GM03348 (cell line): ENCODE measurements at places on chromosomes 7 and 10.
A peak's percentile ranks its signal among the peaks of the same experiment; 100 is the strongest.

DNA sequence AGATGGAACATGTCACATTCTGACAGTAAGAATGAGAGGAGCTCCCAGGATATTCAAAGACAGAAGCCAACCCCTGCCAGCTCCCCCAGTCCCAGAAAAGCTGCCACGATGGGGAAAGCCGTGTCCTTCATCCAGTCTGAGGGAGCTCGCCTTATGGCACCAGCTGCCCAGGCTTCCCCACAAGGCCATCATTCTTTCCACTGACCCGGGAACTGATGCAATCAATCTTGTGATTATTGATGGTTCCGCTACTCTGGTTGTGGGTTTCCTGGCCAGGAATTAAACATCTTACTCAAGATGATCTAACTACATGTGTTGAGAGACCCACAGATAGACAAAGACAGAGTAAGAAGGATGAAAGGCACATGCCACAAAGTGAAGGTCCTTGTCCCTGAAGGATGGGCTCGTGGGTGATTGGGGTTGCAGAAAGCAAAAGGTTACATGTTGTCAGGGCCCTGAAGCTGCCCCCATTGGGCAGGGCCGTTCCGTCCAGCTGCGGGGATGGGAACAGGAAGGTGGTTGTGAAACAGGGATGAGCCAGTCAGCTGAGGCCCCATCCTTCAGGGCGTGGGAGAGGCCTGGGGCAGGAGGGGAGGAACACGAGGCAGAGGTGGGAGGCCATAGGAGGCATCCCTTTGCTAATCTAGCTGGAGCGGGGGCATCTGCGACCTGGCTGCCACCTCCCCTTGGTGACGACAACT, 127.6 kb downstream of the OAT start:
- no peak for DNase-seq

- no peak for DNase-seq
Observed at GRCh38 chr10:132136097-132136521, 50.6 kb upstream of the DPYSL4 start.

GRCh38 chr10:69750011-69750373, 51.7 kb upstream of the COL13A1 start:
- DNase-seq: no peak

DNA sequence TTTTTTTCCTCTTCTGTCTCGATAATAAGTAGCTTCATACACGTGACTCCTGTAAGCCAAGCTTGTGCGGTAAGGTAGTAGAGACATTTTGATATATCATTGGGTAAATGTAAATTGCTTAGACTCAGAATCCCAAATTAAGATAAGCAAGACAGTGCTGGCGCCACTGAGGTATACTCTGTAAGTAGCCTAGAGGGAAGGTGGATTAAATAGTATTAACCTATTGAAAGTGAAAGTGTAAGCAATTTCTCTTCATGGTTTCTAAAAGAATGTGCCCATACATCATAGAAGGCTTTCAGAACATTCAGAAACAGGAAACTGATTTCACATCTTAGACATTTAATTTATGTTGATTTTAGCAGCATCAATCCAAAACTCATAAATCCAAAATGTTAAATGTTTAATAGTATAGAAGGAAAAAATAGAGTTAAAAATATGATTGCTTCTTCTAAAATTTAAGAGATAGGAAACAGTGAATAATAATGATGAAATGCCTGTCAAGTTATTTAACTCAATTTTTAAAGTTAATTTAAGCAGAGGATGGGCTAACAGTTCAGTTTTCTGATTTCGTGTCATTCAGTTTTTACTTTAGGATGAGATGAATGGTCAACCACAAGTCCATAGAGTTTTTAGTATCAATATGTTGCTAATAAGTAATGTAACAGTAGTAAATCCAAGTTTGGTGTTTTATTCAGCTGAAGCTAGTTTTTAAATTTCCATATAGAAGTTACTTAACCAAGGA, 36.8 kb downstream of the LRRC72 start:
- no peak for DNase-seq

DNA sequence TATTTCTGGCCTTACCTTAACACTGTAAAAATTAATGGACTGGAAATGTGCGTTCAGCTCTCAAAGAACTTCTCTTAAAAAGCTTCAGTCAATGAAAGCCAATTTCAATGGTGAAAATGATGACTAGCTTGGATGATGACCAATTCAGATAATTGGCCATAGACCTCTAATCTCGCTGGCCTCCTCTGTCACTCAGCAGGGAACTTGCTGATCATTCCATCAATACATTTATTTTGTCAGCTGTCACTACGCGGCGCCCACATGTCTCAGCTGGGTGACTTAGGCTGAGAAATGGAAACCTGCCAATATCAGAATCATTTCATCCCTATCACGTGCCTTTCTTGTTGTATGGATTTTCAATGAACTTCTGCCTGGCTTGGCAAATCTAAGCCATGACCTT, 673.0 kb upstream of the AUTS2 start:
- DNase-seq: no peak

DNA sequence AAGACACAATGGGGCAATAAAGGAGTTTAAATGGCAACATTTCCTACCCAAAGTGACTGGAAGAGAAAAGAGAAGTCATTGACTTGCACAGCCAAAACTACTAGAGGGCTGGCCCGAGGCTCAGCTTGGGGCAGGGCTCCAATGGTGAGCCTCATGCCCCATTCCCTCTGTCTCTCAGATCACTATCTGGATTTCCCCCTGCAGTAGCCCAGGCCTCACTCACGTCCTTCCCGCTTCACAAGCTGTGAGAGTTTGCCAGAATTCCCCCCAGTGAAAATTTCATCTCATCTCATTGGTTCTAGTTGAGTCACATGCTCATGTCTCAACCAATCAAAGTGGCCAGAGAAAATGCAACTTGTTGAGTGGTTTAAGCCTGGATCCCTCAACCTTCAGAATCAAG, 181.3 kb downstream of the WDR11 start:
- DNase-seq: no peak

DNA sequence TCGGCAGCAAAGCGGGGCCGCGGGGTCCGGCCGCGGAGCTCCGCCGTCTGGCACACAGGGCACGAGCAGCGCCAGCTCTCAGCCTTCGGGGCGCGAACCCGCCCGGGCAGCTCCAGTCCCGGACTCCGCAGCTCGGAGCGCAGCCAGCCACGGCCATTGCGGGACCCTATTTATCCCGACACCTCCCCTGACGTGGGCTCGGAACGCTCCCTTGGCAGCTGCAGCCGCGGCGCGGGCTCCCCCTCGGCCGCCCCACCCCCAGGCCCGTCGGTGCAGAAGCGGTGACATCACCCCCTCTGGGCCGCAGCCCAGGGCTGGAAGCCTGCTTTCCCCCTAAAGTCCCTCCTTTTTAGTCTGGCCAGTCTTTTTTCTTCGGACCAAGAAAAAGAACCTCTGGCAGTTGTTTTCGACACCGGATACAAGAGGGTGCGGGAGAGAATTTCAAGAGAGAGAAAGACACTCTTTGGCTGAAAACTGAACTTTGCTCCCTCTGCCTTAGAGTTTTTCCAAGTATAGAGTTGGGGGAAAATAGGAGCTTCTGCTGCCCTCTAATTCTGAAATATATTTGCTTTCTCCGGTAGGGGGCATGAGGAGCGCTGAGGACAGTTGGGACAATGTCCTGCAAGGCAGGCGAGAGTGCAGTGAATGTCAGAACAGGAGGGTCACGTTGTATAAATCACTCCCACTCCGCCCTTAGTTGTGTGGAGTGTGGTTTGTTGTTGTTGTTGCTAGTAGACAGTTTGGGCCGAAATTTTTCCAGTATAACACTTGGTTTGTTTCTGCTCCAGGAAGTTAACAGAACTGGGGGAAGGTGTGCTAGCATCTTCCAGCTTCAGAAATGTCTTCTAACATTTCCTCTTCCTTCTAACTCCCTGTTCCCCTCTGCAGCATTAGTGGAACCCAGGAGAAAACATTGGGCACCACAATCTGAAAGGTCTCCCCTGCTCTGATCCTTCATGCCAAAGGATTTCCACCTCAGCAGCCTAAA, at the start of gene SFRP4:
SFRP4 (minus strand) TSS at position 145 of the 988 bp plus-strand sequence. CDS start 280 bp downstream, outside the sequence.
- DNase-seq: peak; percentile 61

- DNase-seq: peak; percentile 80
Observed at GRCh38 chr10:96334616-96335526, 23.9 kb downstream of the OPALIN start.

DNA sequence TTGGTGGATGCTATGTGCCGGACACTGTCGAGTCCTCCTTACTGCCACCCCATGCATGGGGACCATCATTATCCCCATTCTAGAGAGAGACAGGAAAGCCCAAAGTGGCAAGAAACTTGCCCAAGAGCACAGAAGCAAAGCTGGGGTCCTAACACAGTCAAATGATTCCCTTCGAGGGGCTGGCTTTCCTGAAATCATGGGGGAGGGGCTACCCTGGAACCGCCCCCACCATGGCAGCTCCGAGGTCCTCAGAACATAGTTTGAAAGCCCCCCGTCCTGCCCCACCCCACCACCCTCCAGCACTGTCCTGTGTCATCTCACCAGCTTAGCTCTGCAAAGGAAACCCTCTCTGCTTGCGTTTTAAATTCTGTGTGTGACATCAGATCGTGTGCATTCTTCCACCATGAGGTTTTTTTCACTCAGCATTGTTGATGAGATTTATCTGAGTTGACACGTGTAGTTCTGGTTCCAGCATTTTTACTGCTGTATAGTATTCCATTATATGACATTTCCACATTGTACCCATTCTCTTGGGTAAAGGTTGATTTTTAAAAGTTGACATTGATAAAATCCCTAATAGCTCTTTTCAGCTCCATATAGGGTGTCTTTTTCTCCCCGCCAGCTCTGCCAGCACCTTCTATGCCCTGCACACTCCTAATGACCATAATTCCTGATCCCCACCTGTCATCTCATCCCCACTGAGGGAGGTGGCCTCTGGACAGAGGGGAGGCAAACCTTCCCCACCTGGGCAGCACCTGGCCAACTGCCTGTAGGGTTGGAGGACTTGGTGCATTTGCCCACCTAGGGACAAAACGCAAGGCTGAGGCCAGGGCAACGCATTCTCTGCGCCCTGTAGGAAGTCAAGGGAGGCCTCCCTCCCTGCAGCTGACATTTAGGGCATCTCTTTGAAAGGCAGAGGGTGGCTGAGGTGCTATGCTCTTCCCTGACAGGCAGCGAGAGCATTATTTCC, 100.2 kb upstream of the GPR26 start:
- DNase-seq: no peak

DNA sequence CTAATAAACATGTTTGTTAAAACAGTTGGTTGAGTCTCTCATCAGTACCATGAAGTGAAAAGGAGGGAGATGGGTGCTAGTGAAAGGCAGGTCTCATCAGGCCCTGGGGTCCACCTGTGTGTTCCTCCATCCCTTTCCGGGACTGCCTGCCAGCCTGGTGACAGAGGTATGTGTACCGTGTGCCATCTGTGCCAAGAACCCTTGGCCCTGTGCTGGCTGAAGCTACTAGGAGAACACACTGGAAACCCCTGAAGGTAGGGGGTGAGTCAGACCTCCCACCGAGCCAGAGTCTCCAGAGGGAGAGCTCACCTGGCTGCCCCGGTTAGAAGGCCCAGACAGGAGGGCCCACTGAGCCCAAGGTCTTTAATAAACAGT, 2.3 kb downstream of the DDIT4 start:
- no peak for DNase-seq

DNA sequence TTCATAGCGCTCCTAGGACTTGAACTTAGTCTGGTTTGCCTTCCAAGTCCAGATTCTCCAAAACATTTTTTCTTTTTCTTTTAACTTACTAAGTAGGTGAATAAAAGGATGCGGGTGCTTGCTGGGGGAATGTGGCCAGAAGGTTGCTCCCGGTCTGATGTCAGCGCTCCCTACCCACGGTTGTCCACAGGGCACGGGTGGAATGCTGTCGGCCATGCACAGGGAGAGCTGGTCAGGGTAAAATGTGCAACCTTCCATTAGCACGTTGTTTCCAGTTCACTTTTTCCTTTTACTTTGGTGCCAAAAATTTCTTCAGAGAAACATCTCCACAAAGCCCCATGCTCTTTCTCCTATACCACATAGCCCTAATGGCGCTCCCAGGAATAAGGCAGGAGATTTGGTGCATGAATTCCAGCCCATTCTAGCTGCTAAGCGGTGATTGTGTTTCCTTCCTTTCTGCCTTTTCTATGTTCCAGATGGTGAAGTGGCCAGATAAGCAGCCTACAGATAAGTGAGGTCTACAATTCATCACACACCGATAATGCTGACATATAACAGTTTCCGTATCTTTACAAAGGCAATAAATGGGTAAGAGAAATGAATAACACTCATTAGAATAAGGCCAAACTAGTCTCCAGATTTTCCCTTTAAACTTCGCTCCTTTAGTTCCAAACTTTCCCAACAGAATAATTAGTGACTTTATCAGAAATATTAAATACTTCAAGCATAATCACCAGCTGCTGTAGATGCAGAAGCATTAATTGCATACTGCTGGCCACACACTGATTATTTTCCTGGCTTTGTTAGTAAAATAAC, 138.3 kb upstream of the FGFR2 start:
- DNase-seq: no peak

GRCh38 chr10:104120903-104121484, 977 bp upstream of the SFR1 start:
- DNase-seq: peak; percentile 83

DNA sequence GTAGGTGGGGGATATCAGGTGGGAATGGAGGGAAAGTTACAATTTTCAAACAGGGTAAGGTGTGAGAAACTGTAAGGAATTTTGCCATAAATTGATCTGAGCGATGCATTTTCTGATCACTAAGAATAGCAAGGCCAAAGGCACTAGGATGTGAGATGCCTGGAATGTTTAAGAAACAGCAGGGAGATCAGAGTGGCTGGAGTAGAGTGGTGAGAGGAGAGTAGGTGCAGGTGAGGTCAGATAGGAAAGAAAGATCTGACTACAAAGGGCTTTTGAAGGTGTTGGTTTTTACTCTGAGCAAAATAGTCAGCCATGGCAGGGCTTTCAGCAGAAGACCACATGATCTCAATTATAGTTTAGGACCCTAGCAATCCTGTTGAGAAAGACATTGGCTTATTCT, 55.0 kb downstream of the HDAC9 start:
- DNase-seq: no peak

DNA sequence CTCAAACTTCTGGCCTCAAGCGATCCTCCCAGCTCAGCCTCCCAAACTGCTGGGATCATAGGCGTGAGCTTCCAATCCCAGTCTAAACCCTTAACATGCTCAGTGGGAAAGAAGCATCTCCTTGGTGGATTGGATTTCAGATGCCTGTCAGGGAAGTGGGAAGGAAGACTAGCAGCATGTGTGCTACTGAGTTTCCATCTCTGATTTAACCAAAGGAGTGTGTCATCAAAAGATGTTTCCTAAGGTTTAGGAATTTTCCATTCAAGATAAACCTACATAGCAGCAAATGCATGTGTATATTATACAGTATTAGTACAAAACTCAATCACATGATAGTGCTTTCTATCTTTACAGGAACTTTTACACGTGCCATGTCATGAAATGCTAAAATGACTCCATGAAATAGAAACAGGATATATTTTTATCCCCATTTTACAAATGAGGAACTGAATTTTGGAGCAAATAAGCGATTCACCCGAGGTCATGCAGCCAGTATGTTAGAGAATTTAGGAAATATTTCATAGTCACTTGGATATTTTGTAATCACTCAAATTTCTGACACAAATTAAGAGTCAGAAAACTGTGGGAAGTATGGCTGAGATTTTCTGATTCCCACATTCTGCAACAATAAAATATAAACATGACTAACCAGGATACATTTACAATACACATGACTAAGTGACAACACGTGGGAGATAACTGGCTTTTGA, 11.4 kb upstream of the TMEM26 start:
- peak; percentile 36 for DNase-seq
